ENCODE measurements at places on chromosomes 3 and 15. TPM values are rescaled to one million over a fixed set of nuclear protein-coding genes. Genes with fewer than 3 reads are reported as not detected.

SNUPN gene
- total RNA-seq, result 28.0 TPM

- DNase-seq, result no peak
Measured at GRCh38 chr15:45331972-45332371, 46.4 kb downstream of the GATM start.

- no peak for DNase-seq
Measured at GRCh38 chr3:62376906-62377877, 3.8 kb upstream of the FEZF2 start.

- no peak for DNase-seq
Measured at GRCh38 chr3:107493134-107493533, 29.6 kb upstream of the BBX start.

DNA sequence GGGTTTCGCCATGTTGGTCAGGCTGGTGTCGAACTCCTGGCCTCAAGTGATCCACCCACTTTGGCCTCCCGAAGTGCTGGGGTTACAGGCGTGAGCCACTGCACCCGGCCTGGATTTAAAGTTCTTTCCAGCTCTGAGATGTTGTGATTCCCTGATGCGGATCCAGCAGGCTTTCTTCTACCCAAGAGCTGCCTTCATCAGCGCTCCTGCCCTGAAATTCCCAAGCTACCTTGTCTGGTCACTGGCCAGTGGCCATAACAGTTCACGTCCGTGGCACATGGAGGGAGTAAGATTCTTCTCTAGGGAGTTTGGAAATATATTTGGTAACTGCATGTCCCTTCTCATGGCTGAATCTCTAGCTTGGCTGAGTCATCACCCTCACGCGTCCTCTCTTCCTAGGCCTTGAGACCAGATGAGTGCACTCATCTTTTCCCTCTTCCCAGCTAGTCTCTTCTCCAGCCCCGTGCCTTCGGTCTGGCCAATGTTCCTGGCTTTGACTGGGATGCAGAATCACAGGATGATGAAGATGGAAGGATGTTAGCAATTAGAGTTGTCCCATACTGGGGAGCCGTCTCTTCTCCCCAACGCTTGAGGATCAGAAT lies 29.8 kb upstream of the APOD start:
- no peak for DNase-seq

CYP1A1 gene
- total RNA-seq, result 3.4 TPM

GRCh38 chr3:24502690-24503089 lies 8.0 kb upstream of the THRB start:
- no peak for DNase-seq

GRCh38 chr15:81760686-81761085 lies 285.1 kb downstream of the MEX3B start:
- no peak for DNase-seq

GRCh38 chr3:189270248-189270832 lies 98.6 kb downstream of the TPRG1 start:
- DNase-seq, result peak; percentile 84

PYGO1 gene
- 2.5 TPM for total RNA-seq

DNA sequence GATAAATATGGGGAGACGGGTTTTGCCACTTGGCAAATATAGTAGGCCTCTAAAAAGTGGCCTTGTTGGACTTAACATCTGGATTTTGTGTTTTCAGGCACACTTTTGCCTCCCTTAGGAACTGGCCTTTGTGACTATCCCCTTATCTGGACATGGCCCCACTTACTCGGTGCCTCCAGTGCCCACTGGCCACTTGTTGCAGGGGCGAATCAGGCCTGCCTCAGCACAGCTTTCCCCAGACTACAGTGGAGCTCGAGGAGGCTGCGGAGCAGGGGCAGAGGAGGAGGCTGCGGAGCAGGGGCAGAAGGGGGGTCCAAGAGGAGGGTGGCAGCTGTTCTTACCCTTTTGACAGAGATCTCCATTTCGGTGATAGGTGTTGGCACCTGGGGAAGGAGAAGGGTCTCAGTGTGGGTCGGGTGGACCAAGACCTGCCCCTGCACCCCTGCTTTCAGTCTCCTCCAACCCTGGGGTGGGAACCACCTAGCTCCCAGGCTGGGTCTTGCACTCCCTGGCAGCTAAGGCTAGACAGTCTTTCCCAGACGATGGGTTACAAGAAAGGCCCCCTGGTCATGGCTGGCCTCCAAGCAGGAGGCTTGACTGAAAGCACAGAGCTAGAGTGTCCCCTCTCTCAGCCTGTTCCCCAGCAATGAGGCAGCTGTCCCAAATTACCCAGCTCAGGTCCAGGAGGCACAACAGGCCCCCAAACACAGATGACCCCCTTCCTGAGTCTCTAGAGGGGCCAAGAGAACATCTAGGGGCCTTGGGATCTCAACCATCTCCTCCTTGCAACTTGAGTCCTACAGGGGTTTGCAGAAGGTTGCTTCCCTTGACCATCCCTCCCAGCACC lies 6.1 kb downstream of the SEMA3G start:
- no peak for DNase-seq

ZNF774 gene
- total RNA-seq, result 10.4 TPM

DNA sequence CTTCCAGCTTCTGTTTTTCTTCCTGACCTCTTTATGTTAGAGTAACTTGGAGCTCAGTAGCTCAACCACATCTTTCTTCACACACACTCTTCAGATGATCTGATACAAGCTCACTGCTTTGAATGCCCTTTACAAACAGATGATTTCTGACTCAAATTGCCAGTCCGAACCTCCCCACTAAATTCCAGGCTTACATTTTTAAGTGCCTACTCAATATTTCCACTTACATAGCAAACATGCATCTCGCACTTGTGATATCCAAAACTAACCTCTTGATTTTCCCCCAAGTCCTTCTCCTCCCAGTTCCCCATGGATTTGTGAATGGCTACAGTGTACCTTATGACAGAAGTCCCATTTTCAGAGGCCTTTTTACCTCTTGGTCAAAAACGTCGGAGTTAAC lies 139.1 kb downstream of the GBE1 start:
- no peak for DNase-seq

- DNase-seq, result no peak
Measured at GRCh38 chr15:101255051-101255395, 3.2 kb upstream of the CHSY1 start.

PAQR5 gene
- total RNA-seq, result 1.8 TPM

DNA sequence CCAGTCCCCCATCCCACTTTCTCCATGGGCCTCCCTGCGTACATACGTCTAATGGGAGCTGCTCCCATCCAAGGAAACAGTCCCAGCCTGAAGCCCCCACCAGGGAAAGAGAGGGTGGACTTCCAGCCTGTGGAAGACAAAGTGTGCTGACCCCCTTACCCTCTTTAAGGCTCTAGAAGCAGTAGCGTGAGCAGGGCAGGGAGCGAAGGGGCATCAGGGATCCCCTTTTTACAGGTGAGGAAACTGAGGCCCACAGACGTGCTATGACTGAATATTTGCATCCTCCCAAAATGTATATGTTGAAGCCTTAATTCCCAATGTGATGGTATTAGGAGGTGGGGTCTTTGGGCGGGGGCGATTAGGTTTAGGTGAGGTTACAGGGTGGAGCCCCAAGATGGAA lies 83.4 kb downstream of the TOP2B start:
- DNase-seq, result no peak

PCOLCE2 gene
- total RNA-seq, result 9.6 TPM

GRCh38 chr15:51907136-51907862 lies 64.3 kb downstream of the LEO1 start:
- peak; percentile 80 for DNase-seq

GRCh38 chr3:149470381-149470780 lies 4.1 kb upstream of the TM4SF4 start:
- DNase-seq, result no peak

FOXL2 gene
- total RNA-seq, result 0.86 TPM

RFTN1 gene
- total RNA-seq, result 1.8 TPM

GOLGA6D gene
- total RNA-seq, result 0.27 TPM

- no peak for DNase-seq
Measured at GRCh38 chr15:31219221-31219620, 107.4 kb upstream of the KLF13 start.

DNA sequence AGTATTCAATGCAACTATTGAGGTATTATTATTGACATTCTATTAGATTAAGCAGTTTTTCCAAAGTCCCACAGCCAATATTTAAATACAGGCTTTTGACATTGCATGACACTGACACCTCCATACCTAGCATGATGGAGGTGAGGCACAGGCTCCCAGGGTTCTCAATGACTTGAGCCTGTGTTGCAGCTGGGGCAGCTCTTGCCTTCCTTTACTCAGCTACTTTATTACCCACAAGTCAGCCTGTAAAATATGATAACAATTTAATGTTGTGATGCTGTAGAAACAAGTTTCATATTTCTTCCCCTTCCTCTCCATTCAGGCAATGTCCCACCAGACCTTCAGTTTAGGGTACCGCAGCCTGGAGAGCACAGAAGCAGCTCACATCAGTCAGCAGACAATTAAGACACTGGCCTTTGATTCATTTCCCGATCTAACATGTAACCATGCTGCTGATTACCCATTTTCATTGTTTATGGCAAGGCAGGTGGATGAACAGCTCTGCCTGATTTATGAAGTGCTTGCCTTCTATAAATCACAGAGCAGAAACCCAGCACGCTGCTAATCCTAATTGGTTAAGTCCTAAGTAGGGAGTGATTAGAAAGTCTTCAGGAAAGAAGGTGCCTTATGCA lies 826.1 kb downstream of the AGBL1 start:
- no peak for DNase-seq

GRCh38 chr3:9550999-9551398 lies 2.6 kb downstream of the LHFPL4 start:
- no peak for DNase-seq

DNA sequence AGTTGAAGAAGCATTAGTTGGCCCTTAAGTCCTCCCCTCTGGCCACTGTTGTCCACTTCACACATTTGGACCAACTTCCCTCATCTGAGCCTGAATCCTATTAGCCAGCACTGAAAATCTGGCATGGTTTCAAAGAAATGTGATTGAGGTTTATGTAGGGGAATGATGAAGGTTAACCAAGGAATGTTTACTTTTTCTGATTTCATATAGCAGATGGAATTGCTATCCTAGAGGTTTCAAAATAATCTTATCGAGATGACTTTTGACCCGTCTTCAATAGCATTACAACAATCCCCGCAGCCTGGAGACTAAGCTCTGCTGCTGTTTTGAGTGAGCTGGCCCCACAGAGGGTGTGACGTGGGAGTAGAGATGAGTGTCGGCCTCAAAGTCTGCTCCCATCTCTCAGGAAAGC lies 200.8 kb upstream of the IL12A start:
- peak; percentile 53 for DNase-seq

- no peak for DNase-seq
Measured at GRCh38 chr15:27509014-27509413, 538.0 kb downstream of the GABRG3 start.

DNA sequence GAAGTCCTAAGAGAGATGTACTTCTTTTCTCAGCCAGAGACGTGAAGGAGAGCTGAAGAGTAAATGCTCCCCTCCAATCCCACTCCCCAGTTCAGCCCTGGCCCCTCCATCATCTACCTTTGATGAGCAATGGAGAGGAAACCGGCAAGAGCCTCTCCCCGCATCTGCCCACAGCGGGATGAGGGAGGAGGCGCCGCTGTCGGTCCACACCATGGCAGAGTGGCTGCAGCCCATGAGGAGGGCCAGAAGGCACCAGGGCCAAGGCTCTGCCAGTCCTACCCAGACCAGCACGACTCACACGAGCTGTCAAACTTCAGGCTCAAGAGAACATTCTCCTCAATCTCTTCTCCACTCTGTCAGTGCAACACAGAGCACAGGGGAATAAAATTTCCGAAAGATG lies 129.8 kb downstream of the OSBPL10 start:
- no peak for DNase-seq

LRRC31 gene
- total RNA-seq, result 2.8 TPM

DNA sequence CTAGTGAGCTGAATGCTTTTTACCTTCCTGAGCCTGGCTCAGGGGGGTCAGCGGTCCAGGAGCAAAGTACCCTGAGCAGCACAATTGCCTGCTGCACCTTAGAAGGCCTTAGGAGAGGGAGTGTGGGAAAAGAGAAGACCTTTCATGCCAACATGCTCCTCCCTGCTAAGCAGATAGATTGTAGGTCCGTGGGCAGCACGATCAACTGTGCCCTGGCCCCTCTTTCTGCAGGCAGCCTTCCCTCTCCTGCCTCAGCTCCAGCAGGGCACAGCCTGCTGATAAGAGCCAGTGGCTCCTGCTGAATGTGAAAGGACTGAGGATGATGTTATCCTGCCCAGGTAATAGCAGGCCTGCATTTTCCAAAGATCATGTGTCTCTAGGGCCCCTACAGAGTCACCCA lies 4.1 kb downstream of the CORO2B start:
- no peak for DNase-seq

GRCh38 chr15:92706201-92706600 lies 50.6 kb upstream of the FAM174B start:
- DNase-seq, result no peak

- no peak for DNase-seq
Measured at GRCh38 chr3:132569580-132569979, 27.5 kb upstream of the ACKR4 start.

GRCh38 chr3:59451800-59452746 lies 402.2 kb upstream of the CFAP20DC start:
- DNase-seq, result no peak

GRCh38 chr15:31551323-31551722 lies 224.7 kb downstream of the KLF13 start:
- DNase-seq, result no peak

DNA sequence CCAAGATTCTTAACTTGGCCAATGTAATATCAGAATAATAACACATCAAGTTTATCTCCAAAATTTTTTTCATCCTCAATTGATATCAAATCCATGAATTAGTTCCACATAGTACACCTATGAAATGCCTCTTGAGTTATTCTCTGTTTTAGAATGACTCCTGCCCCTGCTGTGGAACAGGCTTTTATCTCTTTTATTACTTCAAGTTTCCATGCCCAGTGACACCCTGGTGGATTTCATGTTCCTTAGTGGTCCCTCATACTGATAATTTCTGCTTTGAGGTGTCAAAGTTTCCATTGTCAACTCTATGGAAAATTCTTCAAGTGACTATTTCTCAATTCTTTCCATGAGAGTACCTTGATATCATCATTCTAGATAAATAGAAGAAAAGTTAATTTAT lies 24.6 kb downstream of the PLSCR1 start:
- DNase-seq, result no peak

DNA sequence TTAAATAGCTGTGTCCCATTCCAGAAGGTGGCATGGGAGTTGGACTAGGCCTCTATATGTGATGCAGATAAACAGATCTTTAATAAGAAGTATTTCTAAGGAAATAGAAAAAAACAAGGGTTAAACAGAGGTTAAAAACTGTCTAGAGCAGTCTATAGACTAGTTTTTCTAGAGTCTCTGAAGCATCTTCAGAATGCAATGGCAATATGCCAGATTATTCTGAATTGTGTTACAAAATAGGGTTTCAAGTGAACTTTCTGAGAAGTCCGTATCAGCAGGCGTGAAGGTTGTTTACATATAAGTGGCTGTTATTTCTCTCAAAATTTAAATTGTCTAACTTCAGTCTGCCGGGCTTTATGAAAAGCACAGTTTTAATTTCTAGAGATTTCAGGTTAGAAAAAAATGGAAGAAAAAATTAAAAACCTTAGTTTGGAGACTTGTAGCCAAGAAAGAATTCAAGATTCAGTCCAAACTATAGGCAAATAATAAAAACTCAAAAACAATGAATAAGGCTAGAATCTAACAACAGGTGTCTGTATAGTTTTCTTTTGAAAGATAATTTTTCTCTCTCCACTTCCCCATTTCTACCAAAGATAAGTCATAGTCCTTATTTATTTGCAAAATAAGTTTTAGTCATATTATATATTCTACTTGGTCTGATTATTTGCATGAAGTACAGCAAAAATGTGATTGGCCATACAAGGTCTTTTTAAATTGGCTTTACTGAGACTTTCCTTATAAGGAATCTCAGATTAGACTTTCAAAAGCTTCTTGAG lies 55.2 kb downstream of the OSTN start:
- no peak for DNase-seq
